ENCODE measurements at places on chromosomes 4 and X.

DNA sequence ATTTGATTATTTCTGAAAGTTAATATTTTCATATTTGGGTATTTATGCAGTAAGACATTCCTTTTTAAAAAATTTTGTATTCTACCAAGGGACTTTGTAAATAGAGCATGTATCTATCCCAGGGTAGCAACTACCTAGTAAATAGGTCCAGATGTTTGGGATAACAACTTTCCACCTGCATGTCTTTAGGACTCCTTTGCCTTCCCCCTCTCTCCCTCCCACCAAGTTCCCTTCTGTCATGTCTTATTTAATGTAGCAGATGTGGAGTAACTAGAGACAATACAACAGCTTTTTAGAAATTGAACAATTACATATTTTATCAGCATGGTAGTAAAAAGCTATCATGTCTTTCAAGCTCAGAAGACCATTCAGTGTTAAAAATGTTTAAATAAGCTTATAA lies 821.0 kb downstream of the C4orf33 start:
- no peak for DNase-seq

- peak; percentile 92 for DNase-seq
These were observed 71.7 kb upstream of the HGFAC start for GRCh38 chr4:3369781-3370674.

DNA sequence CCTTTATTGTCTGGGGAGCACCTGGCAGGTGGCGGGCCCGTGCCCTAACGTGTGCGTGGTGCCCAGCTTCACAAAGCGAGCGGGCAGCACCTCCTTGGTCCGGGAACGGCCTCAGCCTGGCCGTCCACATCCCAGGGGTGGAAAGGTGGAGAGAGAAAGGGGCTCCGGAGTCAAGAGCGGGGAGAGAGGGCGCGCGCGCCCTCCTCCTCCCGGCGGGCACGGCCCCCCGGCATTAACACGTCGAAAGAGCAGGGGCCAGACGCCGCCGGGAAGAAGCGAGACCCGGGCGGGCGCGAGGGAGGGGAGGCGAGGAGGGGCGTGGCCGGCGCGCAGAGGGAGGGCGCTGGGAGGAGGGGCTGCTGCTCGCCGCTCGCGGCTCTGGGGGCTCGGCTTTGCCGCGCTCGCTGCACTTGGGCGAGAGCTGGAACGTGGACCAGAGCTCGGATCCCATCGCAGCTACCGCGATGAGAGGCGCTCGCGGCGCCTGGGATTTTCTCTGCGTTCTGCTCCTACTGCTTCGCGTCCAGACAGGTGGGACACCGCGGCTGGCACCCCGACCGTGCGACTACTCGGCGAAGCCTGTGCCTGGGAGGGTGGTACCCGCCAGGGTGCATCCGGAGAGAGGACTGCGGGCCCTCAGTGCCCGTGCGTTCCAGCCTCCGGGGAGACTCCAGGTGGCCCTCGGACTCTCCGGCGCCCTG lies at the start of gene KIT:
Gene KIT (plus strand): TSS at position 407 of the 701 bp plus-strand sequence. CDS start 58 bp downstream, at position 465.
- DNase-seq: peak; percentile 70

DNA sequence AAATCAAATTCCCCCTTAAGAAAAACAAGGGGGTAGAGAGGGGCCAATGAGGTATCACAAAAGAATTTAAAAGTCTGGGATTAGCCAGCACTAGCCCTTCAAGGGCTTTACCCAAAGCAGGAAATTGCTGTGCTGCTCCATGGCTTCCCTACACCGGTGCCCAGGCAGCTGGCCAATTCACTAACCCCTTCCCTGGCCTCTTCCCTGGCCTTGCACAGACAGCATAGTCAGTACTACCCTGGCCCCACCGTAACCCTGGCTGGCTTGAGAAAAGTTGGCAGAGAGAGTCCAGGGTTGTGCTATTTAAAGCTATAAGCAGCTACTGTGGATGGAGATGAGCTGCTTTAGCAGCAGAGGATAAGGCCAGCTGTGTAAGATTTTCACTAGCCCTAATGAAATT lies 43.1 kb downstream of the ADAMTS3 start:
- DNase-seq: no peak

GRCh38 chr4:87353592-87353991 lies 30.9 kb upstream of the HSD17B13 start:
- peak; percentile 32 for DNase-seq

- no peak for DNase-seq
These were observed 72.9 kb downstream of the COMMD8 start for GRCh38 chr4:47390428-47391125.
